Spinal cord (tissue), 10 donors: ENCODE measurements at places on chromosomes 4 and X. TPM values are rescaled to one million over a fixed set of nuclear protein-coding genes. Genes with fewer than 3 reads are reported as not detected.
A peak's percentile ranks its signal among the peaks of the same experiment; 100 is the strongest.

GRCh38 chrX:18674417-18674787 lies 2.5 kb upstream of the RS1 start:
- no peaks in the 10 kb centered on the region for H3K36me3 ChIP-seq
- DNase-seq, result no peak
- peak overlapping the region; percentile 65 for H3K4me3 ChIP-seq
- H3K27me3 ChIP-seq, result no peaks in the 10 kb centered on the region
- peaks cover 4% of the 10 kb centered on the region for H3K4me1 ChIP-seq

- H3K27ac ChIP-seq, result no peak overlapping the region
- DNase-seq, result no peak
- H3K27me3 ChIP-seq, result no peaks in the 10 kb centered on the region
- no peaks in the 10 kb centered on the region for H3K36me3 ChIP-seq
Observed at GRCh38 chr4:105197777-105198176, 51.1 kb downstream of the TET2 start.

- H3K27ac ChIP-seq, result no peak overlapping the region
- no peak for DNase-seq
- no peak overlapping the region for H3K4me3 ChIP-seq
- no peaks in the 10 kb centered on the region for H3K27me3 ChIP-seq
- H3K4me1 ChIP-seq, result no peaks in the 10 kb centered on the region
Observed at GRCh38 chr4:24703298-24703697, 92.1 kb upstream of the SOD3 start.

DNA sequence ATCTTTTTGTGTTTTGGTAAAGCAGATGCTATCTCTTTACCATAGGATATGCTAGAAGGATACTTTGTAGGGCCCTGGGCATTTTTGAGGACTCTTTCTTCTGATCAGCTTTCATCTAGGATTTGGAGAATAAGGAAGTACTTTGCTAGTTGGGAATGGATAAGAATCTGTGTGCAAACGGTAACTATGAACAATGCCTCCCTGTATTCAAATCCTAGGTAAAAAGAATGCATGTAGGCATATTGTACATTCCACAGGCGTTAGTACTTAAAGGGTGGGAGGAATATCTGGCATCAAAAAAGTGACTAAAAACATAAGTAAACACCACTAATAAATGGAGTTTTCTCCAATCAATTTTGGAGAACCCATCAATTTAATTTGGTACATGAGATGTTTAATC lies 59.7 kb downstream of the SH3BGRL start:
- no peaks in the 10 kb centered on the region for H3K36me3 ChIP-seq
- no peak overlapping the region for H3K4me3 ChIP-seq
- H3K27me3 ChIP-seq, result no peaks in the 10 kb centered on the region
- no peak overlapping the region for H3K27ac ChIP-seq
- no peak for DNase-seq
- no peaks in the 10 kb centered on the region for H3K4me1 ChIP-seq

- DNase-seq, result no peak
- H3K4me1 ChIP-seq, result peaks cover 46% of the 10 kb centered on the region
- peaks cover 74% of the 10 kb centered on the region for H3K36me3 ChIP-seq
- no peak overlapping the region for H3K27ac ChIP-seq
- H3K4me3 ChIP-seq, result peak overlapping the region; percentile 69
Observed at GRCh38 chr4:2935762-2936743, 27.2 kb downstream of the NOP14 start.

KLF8 gene
- total RNA-seq, result 10.7 TPM

- H3K4me1 ChIP-seq, result no peaks in the 10 kb centered on the region
- no peak overlapping the region for H3K27ac ChIP-seq
- DNase-seq, result no peak
- peaks cover 4% of the 10 kb centered on the region for H3K27me3 ChIP-seq
- no peak overlapping the region for H3K4me3 ChIP-seq
Observed at GRCh38 chrX:148811236-148811635, 310.8 kb downstream of the AFF2 start.

ANK2 gene
- 241 TPM for total RNA-seq

DNA sequence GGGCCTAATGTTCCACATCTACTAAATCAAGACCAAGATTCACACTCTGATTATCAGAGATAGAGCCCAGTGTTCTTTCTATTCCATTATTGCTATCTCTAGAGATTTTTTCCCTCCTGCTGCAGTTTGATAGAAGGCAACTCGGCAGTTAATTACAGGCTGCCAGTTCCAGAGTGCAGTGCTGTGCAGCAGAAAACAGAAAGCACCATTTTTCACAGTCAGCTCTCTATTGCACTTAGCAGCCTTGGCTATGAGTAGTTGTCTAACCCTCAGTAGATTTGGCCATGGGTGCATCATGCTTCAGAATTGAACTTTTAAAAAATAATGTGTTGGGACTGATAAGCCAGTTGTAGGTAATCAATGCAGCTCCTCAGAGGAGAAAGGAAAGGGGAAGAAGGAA lies 295.3 kb downstream of the MID1IP1 start:
- H3K27me3 ChIP-seq, result no peaks in the 10 kb centered on the region
- DNase-seq, result peak; percentile 2
- no peaks in the 10 kb centered on the region for H3K36me3 ChIP-seq
- no peak overlapping the region for H3K4me3 ChIP-seq
- H3K27ac ChIP-seq, result no peak overlapping the region
- no peaks in the 10 kb centered on the region for H3K4me1 ChIP-seq

GRCh38 chrX:46573892-46574773 lies 568 bp downstream of the CHST7 start:
- no peak for DNase-seq
- H3K36me3 ChIP-seq, result no peaks in the 10 kb centered on the region
- peaks cover 5% of the 10 kb centered on the region for H3K27me3 ChIP-seq
- no peak overlapping the region for H3K27ac ChIP-seq
- H3K4me3 ChIP-seq, result peak overlapping the region; percentile 51

NR0B1 gene
- 2.3 TPM for total RNA-seq

ALB gene
- 44.9 TPM for total RNA-seq

DNA sequence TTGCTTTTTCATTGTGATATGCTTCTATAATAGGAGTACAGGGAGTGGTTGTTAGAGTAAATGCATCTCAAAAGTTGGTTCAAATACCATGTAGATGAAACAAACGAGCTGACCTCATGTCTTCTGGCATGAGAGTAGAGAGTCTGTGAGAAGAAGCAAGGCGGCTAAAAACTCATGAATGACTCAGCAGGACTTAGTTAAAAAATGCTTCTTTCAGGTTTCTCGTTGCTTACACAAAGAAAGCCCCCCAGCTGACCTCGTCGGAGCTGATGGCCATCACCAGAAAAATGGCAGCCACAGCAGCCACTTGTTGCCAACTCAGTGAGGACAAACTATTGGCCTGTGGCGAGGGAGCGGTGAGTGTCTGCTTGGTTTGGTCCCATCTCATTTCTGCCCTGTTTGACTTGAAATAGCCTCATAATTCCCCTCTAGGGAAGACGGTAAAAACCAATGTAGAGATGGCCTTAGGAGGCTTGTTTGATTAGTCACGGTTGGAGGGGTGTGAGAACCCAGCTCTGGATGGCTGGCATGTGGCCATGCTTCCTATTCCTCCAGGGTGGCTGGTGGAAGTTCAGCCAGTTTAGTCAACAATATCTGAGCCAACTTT lies 14.5 kb downstream of the AFP start:
- no peak overlapping the region for H3K27ac ChIP-seq
- DNase-seq, result no peak
- H3K36me3 ChIP-seq, result no peaks in the 10 kb centered on the region
- H3K4me3 ChIP-seq, result no peak overlapping the region
- no peaks in the 10 kb centered on the region for H3K4me1 ChIP-seq

XAGE3 gene
- not detected for total RNA-seq

- H3K36me3 ChIP-seq, result no peaks in the 10 kb centered on the region
- no peak for DNase-seq
- no peaks in the 10 kb centered on the region for H3K4me1 ChIP-seq
- no peaks in the 10 kb centered on the region for H3K27me3 ChIP-seq
Observed at GRCh38 chr4:21046141-21046540, 345.9 kb downstream of the PACRGL start.

DNA sequence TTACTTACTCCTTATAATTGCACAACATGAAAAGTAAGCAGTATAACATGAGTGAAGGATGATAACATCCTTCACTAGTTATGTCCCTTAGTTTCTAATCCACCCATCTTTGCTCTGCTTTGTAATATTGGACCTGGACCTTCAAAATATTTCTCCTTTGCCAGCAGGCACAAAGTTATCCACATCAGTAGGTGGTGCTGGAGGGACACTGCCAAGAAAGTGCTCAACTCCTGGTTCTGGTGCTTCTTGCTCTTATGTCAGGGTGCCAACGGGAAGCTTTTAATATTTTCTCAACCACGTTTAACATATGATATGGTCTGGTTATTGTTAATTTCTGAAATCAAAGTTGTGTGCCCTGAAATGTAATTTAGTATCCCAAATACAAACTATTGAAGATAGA lies 49.1 kb downstream of the TMEM165 start:
- DNase-seq, result no peak
- H3K4me1 ChIP-seq, result no peaks in the 10 kb centered on the region
- no peak overlapping the region for H3K27ac ChIP-seq
- H3K27me3 ChIP-seq, result no peaks in the 10 kb centered on the region

USP51 gene
- 7.9 TPM for total RNA-seq

BST1 gene
- 14.1 TPM for total RNA-seq

DNA sequence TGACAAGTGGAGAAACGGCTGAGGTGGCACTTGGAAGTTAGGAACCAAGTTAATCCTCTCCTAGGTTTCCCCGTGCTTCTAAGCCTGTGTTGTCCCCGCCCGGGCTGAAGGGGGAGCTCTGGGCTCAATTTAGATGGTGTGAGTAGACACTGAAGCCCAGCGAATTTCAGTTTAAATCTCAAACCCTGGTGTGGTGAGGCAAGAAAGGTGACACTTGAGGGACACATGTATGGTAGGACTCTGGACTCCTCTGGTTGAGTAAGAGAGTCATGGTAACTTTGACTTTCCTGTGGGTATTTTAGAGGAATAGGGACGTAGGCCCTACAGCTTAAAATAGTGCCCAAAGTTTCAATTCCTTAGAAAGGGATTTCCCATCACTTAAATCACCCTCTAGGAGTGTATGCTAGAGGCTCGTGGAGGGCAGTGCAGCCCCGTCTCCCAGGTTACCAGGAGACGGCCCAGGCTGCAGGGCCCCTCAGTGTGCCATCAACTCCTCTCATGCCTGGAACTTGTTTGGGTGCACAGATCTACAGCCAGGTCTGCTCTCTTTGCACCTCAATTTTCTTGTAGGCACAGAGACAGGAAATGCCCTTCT lies 24.0 kb downstream of the HAND2 start:
- no peak for DNase-seq
- H3K4me3 ChIP-seq, result no peak overlapping the region
- H3K27ac ChIP-seq, result no peak overlapping the region
- H3K36me3 ChIP-seq, result no peaks in the 10 kb centered on the region
- peaks cover 38% of the 10 kb centered on the region for H3K4me1 ChIP-seq
